Astrocyte of the spinal cord (primary cell): ENCODE measurements at places on chromosomes 5 and 9.

DNA sequence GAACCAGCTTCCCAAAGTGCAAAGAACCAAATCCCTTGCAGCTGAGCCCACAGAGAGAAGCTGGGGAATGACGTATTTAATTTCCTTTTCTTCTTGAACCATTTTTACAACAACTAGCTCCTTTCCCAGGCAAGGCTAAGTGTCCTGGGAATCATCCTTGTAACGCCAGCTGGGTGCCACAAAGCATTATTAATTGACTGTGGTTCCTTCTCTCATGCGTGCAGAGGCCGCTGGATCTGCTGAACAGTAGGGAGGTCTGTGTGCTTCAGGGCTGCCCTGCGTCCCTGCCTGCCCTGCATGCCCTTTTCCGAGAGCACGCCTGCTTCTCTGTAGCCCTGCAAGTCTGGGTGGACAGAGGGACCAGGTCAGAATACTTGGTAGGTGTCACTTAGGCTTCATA lies 124.1 kb upstream of the OTULINL start:
- DNase-seq: no peak

DNA sequence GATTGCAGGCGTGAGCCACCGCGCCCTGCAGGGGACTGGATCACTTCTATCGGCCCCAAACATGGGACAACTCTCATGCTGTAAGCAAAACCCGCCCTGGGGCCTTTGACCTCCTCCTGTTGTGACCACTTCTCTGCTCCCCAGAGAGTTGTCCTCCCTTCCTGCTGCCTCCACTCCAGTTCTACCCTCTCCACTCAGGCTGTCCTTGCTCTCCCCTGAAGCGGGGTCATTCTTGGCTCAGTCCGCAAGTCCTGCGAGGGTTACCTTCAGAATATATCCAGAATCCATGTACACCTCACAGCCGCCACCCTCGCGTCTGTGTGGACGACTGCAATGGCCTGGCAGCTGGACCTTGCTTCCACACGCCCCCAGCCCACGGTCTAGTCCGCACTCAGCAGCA lies 273.7 kb downstream of the PBX3 start:
- DNase-seq: no peak

DNA sequence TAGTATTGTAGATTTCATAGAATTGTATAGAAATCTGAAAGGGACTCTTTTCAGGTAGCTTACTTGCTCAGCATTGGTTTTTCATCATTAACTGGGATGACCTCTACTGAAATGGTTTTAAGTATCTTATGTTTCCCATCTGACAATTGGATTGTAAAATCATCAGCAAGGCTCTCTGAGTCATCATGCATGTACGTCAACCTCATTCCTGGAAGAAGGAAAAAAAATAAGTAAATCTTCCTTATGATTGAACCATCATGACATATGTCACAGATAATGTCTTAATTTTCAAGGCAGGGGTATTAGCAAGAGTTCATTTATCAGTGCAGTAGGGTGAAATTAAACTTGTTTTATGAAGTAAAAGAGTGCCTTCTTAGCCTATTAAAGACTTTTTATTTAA lies 74.9 kb upstream of the CER1 start:
- no peak for DNase-seq

GRCh38 chr5:137995077-137995748 lies 37.7 kb downstream of the FAM13B start:
- DNase-seq: peak; percentile 57

- no peak for DNase-seq
These were observed 65.5 kb upstream of the TNC start for GRCh38 chr9:115183436-115183835.

DNA sequence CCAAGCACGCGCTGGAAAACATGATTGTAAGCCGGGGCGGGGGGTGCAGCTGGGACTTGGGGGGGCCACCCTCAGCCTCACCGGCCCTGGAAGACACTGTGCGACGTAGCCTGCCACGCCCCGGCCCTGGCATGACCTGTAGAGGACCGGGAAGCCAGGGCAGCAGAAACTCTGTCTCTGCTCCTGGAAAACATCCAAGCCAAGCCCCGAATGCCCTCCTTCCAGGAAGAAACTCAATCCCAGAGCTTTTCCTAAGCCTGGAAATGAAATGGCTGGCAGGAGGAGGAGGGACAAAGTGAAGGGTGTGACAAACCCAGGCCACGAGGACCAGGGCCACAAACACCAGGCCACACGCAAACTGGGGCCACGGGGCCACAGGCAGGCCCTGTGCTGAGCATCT lies 55.4 kb downstream of the KCNT1 start:
- DNase-seq: no peak

DNA sequence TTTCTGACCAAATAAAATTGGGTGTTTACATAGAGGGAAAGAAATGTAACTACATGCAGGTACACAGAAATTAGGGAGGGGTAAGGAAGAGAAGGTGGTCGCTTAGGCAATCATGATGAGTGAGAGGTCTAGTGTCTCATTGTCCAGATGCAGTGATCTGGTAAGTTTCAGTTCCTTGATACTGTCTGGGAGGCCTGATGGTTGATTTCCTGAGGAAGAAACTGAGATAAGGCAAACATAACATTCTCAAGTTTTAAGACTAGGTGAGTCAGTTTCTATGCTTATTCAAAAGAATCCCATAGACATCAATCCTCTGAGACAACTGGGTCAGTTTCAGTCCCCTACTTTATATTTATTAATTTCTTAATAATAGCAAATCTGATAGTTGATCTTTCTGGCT lies 843.3 kb upstream of the CDH10 start:
- DNase-seq: no peak
